CD8-positive, alpha-beta memory T cell (primary cell): ENCODE measurements at places on chromosomes 5 and 9.
A peak's percentile ranks its signal among the peaks of the same experiment; 100 is the strongest.

DNA sequence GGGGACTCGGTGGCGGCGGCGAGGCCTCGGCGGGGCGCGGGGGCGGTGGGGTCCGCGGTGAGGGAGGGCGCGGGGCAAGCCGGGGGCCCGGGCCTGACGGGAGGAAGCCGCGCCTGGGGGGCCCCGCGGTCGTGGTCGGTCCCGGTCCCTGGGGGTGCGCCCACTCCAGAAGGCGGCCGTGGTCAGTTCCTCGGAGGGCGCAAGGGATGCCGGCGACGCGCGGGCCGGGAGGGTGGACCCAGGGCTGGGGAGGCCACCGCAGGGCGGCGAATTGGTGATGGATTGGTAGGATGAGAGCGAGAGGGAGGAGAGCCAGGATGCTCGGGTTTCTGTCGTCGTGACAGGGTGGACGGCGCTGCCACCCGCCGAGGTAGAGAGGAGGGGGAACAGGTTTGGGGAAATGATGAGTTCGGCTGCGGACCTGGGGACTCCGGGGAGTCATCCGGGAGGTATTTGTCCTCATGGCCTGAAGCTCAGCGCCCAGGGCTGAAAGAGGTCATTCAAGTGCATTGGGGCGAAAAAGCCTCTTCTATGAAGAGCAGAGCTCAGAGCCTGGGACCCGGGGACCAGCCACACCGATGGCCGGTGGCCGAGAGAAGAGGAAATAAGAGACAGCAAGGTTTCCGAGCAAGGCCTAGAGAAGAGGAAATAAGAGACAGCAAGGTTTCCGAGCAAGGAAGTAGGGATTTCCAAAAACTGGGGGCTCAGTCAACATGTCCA, 557 bp downstream of the GNG10 start:
- no peaks in the 10 kb centered on the region for H3K27me3 ChIP-seq
- H3K36me3 ChIP-seq = no peaks in the 10 kb centered on the region
- H3K4me1 ChIP-seq = peaks cover 30% of the 10 kb centered on the region
- peak overlapping the region; percentile 62 for H3K27ac ChIP-seq

- DNase-seq = no peak
- no peaks in the 10 kb centered on the region for H3K36me3 ChIP-seq
- no peak overlapping the region for H3K27ac ChIP-seq
- H3K27me3 ChIP-seq = peaks cover 5% of the 10 kb centered on the region
- no peak overlapping the region for H3K4me3 ChIP-seq
Measured at GRCh38 chr5:159497221-159497620, 166.9 kb upstream of the IL12B start.

DNA sequence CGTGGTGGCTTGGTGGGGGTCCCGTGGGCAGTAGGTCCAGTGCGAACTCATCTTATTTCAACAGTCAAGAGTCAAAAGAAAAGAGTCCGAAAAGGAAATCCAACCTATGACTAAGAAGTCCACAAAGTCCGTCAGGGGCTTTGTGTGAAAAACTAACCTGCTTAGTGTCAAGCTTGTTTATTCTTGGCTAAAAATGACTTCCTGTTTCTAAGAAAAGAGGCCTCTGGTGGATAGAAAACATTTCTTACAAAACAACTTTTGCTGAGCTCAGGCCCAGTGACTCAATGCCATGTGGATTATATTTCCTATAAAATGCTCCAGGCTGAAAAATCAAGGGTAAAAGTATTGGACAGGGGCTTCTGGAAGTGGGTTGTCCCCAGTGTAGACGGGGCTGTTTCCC, 105.9 kb downstream of the GADD45G start:
- no peak overlapping the region for H3K4me3 ChIP-seq
- no peaks in the 10 kb centered on the region for H3K27me3 ChIP-seq
- peaks cover 10% of the 10 kb centered on the region for H3K4me1 ChIP-seq
- H3K36me3 ChIP-seq = no peaks in the 10 kb centered on the region
- H3K27ac ChIP-seq = no peak overlapping the region

- no peak for DNase-seq
- no peak overlapping the region for H3K4me3 ChIP-seq
- no peaks in the 10 kb centered on the region for H3K27me3 ChIP-seq
- H3K4me1 ChIP-seq = no peaks in the 10 kb centered on the region
Measured at GRCh38 chr9:20023210-20023905, 234.5 kb upstream of the SLC24A2 start.

DNA sequence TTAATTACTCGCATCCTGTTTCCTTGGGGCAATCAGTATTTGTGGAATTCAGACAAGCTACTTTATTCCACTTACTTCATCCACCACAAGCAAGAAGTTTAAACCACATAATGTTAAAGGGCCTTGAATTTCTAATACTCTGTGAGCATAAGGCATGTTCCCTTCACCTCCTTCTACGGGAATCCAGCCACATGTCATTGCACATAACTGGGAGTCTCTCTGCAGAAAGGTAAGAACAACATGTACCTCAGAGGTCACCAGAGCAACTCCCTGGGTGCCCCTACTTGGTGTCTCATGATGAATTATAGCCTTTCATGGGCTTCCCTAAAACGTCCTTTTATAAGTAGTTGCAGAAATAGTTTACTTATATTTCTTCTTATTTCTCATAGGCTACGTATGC, 553.2 kb downstream of the DTWD2 start:
- no peak overlapping the region for H3K27ac ChIP-seq
- no peaks in the 10 kb centered on the region for H3K4me1 ChIP-seq

DNA sequence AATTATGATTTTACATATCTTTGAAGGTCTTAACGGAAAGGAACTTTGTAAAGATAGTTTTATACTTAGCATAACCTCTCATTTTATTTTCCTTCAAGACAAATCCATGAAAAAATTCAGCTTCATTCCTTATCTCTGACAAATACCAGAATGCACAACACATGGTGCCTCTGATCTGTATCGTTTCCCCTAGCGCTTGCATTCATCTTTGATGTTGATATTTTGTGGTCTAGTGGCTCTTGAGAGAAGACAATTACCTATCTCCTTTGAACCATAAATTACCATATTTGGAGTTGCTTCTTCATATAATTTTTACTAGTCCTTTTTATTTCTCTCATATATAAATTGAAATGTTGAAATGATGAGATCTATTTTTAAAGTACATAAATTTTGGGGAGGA, 551.3 kb downstream of the PDE4D start:
- DNase-seq = peak; percentile 2
- no peak overlapping the region for H3K27ac ChIP-seq
- H3K27me3 ChIP-seq = no peaks in the 10 kb centered on the region

- no peak overlapping the region for H3K4me3 ChIP-seq
- H3K27ac ChIP-seq = no peak overlapping the region
- H3K36me3 ChIP-seq = no peaks in the 10 kb centered on the region
- DNase-seq = no peak
Measured at GRCh38 chr9:137477778-137478612, 18.9 kb upstream of the NSMF start.

- no peak overlapping the region for H3K4me3 ChIP-seq
- no peak overlapping the region for H3K27ac ChIP-seq
- H3K4me1 ChIP-seq = no peaks in the 10 kb centered on the region
- no peaks in the 10 kb centered on the region for H3K27me3 ChIP-seq
- no peaks in the 10 kb centered on the region for H3K36me3 ChIP-seq
- DNase-seq = no peak
Measured at GRCh38 chr5:74130155-74130897, 504.3 kb downstream of the ARHGEF28 start.

- no peak overlapping the region for H3K4me3 ChIP-seq
- no peaks in the 10 kb centered on the region for H3K36me3 ChIP-seq
- H3K27me3 ChIP-seq = no peaks in the 10 kb centered on the region
- no peak overlapping the region for H3K27ac ChIP-seq
Measured at GRCh38 chr9:79408617-79409016, 163.1 kb upstream of the TLE4 start.

GRCh38 chr5:15722305-15722704, 222.3 kb downstream of the FBXL7 start:
- no peak overlapping the region for H3K4me3 ChIP-seq
- H3K27me3 ChIP-seq = no peaks in the 10 kb centered on the region
- H3K27ac ChIP-seq = no peak overlapping the region
- no peaks in the 10 kb centered on the region for H3K36me3 ChIP-seq

- H3K4me3 ChIP-seq = no peak overlapping the region
- no peaks in the 10 kb centered on the region for H3K4me1 ChIP-seq
- no peaks in the 10 kb centered on the region for H3K36me3 ChIP-seq
- H3K27ac ChIP-seq = no peak overlapping the region
Measured at GRCh38 chr9:80156756-80157472, 585.1 kb downstream of the TLE4 start.

DNA sequence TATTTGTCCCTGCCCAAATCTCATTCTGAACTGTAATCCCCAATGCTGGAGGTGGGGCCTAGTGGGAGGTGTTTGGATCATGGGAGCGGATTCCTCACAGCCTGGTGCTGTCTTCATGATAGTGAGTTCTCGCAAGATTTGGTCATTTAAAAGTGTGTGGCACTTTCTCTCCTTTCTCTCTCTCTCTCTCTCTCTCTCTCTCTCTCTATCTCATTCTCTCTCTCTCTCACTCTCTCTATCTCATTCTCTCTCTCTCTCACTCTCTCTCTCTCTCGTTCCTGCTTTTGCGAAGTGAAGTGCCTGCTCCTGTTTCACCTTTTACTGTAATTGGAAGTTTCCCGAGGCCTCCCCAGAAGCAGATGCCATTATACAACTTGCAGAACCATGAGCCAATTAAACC, 207.3 kb upstream of the NR4A3 start:
- no peak for DNase-seq
- H3K4me3 ChIP-seq = no peak overlapping the region
- H3K36me3 ChIP-seq = no peaks in the 10 kb centered on the region
- no peak overlapping the region for H3K27ac ChIP-seq
- no peaks in the 10 kb centered on the region for H3K27me3 ChIP-seq
- no peaks in the 10 kb centered on the region for H3K4me1 ChIP-seq

- H3K4me3 ChIP-seq = no peak overlapping the region
- H3K4me1 ChIP-seq = no peaks in the 10 kb centered on the region
Measured at GRCh38 chr5:125461641-125462072, 715.2 kb upstream of the ZNF608 start.

DNA sequence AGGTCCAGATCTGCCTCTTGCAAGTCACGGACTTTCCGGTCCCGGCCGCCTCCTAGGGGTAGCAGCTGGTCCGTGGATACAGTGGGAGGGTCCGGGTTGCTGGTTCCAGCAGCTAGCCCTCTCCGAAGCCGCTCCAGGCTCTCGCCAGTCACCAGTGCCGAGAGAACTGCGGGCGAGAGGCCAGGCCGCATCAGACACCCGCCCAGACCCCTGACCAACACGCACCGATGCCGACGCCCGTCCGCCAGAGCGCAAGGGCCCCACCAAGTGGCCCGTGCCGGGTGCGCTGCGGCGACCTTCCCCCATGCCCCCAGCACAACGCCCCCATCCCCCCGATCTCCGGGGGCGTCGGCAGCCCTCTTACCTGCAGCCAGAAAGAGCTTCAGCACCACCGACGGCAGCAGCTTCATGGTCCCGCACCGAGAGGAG, 470 bp downstream of the HBEGF start:
- no peak overlapping the region for H3K27ac ChIP-seq
- no peak for DNase-seq
- H3K4me3 ChIP-seq = peak overlapping the region; percentile 51

GRCh38 chr5:141691867-141692532, 10.0 kb upstream of the ARAP3 start:
- no peaks in the 10 kb centered on the region for H3K27me3 ChIP-seq
- peak overlapping the region; percentile 4 for H3K27ac ChIP-seq
- H3K4me3 ChIP-seq = peak overlapping the region; percentile 56

DNA sequence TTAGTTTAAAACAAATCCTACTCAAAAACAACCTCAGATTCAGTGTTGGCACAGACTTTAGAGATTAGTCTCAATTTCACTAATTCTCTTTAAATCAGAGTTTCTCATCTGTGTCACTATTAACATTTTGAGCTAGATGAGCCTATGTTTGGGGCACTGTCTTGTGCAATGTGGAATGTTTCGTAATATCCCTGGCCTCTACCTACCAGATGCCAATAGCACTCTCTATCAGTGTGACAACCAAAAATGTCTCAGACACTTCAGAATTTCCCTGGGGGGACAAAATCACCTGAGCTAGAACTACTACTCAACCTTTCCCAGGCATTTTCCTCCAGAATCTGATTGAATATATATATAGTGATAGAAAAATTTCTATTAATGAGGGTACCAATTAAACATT, 465.2 kb upstream of the RGMB start:
- no peak overlapping the region for H3K27ac ChIP-seq
- no peaks in the 10 kb centered on the region for H3K27me3 ChIP-seq
- no peak for DNase-seq

DNA sequence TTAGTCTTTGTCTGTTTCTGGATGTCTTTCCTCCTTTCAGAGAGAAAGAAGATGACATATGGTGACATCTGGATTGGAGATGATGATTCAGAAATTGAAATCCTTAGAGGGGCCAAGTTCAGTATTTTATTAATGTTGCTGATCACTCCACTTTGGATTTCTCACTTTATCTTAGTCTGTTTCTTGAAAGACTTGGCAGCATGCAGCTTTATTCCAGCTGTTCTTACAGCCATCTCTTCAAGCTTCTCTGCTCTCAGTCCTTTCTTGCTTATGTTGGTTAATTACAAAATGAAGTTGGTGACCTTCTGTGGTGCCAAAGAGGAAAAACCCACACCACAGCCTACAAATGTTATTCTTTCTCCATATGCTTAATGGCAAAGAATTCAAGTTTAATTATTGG, 62.1 kb downstream of the SNCAIP start:
- no peak for DNase-seq
- H3K4me1 ChIP-seq = no peaks in the 10 kb centered on the region
- H3K4me3 ChIP-seq = no peak overlapping the region
- H3K27ac ChIP-seq = no peak overlapping the region

DNA sequence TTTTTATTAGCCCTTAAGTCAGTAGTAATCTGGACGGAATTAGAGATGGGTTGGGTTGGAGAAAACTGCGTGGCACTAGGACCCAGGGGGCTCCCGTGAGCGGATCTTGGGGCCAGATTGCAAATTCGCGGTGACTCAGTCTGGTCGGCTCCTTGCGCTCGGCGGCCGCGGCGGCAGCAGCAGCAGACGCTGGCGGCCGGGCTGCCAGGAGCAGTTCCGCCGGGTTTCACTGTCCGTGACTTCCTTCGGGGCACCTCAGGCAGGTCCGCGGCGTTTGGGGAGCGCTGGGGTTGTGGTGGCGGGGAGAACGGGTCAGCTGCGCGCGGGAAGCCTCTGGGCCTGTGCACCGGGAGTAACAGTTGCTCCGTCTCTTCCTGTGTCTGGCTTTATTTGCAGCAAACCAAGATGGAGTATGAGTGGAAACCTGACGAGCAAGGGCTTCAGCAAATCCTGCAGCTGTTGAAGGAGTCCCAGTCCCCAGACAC, 31.6 kb downstream of the TNPO1 start:
- no peaks in the 10 kb centered on the region for H3K27me3 ChIP-seq
- DNase-seq = peak; percentile 86
- H3K4me1 ChIP-seq = peaks cover 39% of the 10 kb centered on the region
- H3K4me3 ChIP-seq = peak overlapping the region; percentile 92
- peak overlapping the region; percentile 91 for H3K27ac ChIP-seq
- H3K36me3 ChIP-seq = no peaks in the 10 kb centered on the region

GRCh38 chr9:87446527-87446926, 51.1 kb upstream of the DAPK1 start:
- no peaks in the 10 kb centered on the region for H3K27me3 ChIP-seq
- DNase-seq = no peak
- no peak overlapping the region for H3K27ac ChIP-seq
- H3K36me3 ChIP-seq = no peaks in the 10 kb centered on the region
- no peaks in the 10 kb centered on the region for H3K4me1 ChIP-seq

- no peaks in the 10 kb centered on the region for H3K36me3 ChIP-seq
- no peak overlapping the region for H3K4me3 ChIP-seq
- H3K4me1 ChIP-seq = no peaks in the 10 kb centered on the region
- no peaks in the 10 kb centered on the region for H3K27me3 ChIP-seq
Measured at GRCh38 chr5:71757590-71758543, 38.8 kb downstream of the CARTPT start.
